Cortex of kidney (tissue), 1 donor: ENCODE measurements at places on chromosomes 4 and X.

- DNase-seq = no peak
Observed at GRCh38 chr4:187212446-187213080, 488.9 kb upstream of the FAT1 start.

DNA sequence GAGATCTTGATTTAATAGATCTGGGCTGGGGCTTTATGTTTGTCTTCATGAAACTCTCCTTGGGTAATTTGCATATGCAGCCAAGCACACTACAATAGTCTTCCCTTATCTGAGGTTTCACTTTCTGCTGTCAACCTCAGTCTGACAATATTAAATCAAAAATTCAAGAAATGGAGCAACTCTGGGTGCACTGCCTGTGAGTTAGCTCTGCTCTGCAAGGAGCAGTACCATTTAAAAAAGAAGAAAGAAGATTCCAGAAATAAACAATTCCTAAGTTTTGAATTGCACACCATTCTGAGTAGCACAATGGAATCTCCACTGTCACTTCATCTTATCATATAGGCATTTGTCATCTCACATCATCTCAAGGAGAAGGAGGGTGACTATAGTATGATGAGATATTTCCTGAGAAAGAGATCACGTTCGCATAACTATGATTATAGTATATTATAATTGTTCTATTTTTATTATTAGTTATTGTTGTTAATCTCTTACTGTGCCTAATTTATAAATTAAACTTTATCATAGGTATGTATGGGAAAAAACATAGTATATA, 9.4 kb downstream of the FNIP2 start:
- DNase-seq = no peak

- no peak for DNase-seq
Observed at GRCh38 chrX:153474718-153475117, 4.3 kb upstream of the HAUS7 start.

DNA sequence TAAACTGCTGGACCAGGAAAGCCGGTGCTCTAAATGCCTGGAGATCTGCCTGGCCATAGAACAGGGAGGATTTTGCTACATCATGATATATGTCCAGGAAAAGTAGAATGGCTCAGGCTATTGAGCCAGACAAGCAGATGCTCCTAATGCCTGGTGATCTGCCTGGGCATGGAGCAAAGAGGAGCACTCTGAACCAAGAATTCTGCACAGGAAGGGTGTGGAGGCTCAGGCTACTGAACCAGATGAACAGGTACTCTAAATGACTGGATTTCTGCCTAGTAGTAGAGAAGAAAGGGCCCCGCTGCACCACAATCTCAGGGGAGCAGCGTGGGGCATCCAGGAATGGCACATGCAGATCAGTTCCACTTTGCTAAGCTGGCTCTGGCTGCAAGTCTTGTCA, 607.9 kb downstream of the ANKRD50 start:
- DNase-seq = no peak

- DNase-seq = no peak
Observed at GRCh38 chr4:153062652-153063168, 126.6 kb downstream of the FHDC1 start.

- DNase-seq = no peak
Observed at GRCh38 chr4:24675721-24676389, 91.5 kb upstream of the DHX15 start.

- no peak for DNase-seq
Observed at GRCh38 chrX:40049084-40049641, 48.6 kb downstream of the BCOR start.

- DNase-seq = no peak
Observed at GRCh38 chr4:99625369-99625768, 32.3 kb downstream of the C4orf54 start.

DNA sequence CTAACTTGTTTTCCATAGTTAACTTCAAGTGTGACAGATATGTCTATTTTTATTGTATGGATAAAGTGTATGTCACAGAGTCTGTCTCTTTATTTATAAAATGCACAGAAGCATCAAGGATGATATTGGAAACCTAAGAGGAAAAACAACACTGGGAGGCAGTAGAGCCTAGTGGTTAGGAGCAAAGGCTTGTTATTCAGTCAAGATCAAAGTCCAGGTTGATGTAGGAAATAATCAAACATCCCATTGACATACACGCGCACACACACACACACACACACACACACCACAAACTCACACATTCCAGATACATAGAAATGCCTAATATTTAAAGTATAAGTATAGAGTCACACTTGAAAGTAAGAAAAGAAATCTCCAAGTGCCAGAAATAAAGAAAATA, 206.8 kb downstream of the CHRDL1 start:
- no peak for DNase-seq

DNA sequence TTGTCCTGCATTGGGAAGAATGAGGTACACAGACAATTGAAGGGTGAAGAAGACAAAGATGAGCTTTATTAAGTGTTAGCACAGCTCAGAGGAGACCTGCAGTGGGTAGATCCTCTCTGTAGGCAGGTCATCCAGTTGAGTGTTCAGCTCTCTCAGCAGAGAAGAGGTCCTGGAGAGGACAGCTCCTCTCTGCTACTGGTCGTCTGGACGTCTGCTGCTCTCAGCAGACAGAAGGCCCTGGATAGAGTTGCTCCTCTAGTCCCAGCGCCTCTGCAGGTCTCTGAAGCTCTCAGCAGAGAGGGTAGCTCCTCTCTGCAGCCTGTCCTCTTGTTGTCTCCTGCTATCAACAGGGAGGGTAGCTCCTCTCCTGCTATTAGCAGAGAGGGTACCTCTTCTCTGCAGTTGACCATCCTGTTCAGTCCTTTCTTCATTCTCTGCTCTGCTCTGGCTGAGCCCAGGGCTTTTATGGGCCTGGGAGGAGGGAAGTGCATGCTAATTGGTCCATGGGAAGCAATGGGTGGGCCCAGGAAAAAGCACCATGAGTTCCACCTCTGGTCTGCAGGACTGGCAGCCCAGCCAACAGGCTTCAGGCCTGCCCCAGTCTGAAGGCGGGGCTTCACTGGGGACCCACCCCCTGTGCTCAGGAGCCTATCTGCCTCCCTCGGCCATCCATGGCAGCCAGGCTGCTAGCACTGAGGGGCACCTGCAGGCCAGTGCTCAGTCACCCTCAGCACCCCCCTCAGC, 54.1 kb upstream of the IBSP start:
- no peak for DNase-seq

DNA sequence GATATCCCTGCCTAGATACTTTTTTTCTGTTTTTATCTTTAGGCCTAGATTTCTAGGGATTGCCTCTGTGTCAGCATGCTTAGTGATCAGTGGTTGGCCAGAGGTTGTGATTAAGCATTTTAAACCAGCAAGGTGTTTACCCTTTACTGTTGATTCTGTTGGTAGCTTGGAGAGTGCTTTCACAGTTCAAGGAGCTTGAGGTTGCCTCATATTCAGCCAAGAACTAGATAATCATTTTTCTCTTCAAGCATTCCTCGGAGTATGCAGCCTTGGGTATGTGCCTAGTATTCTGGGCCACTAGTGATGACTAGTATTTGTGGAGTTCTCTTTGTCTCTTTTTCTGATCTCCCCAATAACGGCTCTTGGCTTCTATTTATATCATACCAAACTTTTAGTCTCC, 20.4 kb downstream of the APOOL start:
- DNase-seq = no peak

DNA sequence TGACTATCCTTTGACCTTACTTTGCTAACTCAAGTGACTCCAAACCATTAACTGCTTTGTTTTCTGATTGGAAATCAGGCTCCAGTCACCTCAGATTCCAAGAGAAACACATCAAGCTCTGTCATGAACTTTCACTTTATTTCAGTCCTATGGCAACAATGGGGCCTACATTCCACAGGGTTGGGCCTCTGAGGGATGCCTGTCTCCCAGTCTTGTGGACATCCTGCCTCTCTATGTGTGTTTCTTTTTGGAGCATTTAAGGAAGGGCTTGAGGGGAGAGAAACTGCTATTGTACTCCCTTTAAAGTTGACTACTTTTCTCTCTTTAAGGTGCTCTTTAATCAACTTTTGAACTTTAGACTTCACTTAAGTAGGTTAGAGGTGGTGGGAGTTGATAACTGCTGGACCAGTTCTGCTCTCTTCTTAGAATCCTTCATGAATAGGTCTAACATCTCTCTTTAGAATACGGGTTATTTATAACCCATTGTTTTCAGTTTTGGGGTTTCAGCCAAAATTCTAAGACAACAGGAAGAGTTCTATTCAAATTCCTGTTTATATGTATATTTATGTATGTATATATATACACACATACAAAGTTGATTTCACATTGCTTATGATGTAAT, 274.3 kb upstream of the NR3C2 start:
- no peak for DNase-seq

GRCh38 chr4:169956091-169956843, 69.9 kb downstream of the MFAP3L start:
- DNase-seq = no peak

DNA sequence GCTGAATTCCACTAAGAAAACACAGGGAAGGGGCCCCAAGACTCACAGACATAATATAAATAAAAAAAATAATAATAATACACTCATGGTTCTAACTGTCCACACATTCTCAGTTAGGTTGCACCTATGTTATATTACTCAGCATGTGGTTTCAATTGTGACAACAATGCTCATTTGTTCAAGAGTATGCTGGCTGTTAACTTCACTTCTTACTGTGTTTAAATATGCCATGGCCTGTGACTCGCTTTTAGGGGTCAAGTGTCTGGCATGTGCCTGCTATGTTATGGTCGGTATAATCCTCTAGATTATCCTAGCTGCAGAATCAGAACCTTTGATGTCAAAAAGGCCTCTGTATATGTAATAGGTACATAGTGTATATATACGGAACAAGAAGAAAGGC, 324.8 kb upstream of the INTU start:
- no peak for DNase-seq

DNA sequence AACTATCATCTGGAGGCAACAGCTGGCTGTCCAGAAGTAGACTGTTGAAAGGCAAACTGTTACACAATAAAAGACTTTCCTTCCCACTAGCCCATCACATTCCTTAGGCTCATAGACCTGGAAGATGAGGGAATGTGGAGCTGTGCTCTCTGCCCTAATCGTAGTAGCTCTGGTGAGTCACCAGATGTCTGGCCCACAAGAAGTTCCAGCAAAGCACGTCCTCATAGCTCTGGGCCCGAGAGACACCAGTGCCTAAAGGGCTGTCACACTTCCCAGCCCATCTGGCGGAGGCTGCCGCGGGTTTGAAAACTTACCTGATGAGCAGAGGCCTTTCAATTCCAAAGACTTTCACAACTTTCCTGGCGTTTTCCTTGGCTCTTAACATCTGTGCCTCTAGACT, 81.7 kb upstream of the STOX2 start:
- no peak for DNase-seq

DNA sequence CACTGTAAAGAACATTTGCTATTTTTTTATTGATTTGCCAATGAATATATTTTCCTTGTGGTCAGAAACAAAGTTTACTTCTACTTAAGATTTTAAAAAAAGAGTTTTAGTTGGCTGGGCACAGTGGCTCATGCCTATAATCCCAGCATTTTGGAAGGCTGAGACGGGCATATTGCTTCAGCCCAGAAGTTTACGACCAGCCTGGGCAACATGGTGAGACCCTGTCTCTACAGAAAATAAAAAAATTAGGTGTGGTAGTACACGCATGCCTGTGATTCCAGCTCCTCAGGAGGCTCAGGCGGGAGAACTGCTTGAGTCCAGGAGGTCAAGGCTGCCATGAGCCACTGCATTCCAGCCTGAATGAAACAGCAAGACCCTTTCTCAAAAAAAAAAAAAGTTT, 36.8 kb downstream of the LRP2BP start:
- DNase-seq = no peak

- DNase-seq = no peak
Observed at GRCh38 chr4:24063731-24064130, 173.9 kb upstream of the PPARGC1A start.

DNA sequence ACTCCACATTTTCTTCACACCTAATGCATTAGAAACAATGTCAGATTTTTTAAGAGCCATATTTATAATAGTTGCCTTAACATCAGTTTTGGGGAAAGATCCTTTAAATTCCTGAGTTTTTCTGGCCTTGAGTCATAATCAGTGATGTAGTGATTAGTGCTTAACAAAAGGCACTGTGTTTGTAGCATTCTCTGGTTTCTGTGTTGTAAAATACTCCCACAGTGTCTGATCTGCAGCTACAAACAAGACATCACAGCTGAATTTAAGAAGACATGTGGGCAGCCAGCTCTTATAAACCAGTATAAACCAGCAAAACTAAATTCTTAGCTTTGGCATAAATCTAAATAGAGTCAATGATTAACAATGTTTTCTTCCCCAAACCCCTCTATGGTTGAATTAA, 233.8 kb downstream of the FSTL5 start:
- no peak for DNase-seq

DNA sequence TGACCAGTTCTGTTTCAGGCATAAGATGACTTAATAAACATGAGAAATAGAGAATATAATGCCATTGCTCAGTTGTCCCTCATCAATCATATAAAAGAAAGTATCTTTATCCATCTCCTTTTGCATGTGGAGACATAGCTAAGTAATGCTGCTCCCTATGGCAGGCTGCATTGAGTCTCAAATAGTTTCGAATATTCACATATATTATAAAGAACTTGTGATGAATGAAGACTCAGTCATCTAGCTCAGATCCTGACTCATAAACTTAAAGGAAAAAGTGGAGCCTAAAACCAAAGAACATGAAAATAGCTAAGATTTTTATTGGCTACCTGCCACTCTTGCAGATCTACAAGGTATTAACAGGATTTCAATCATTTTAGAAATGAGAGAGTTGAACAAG, 11.7 kb upstream of the TLL1 start:
- no peak for DNase-seq

DNA sequence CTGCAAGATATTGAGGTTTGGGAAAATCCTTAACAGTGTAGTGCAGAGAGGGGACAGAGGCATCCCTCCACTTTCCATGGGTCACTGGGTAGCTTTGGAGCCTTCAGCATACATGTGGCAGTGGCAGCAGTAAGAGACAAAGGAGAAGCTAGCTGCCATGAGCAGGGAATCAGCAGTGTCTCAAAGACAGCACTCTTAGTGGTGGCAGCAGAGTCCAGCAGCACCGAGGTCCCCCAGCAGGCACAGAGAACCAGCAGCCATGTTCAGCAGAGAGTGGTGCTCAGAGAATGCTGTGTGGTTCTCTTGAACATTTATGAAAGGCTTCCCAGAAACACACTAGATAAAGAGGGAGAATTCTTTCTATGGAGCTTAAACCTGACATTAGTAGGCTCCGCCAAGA, 308.5 kb downstream of the CENPC start:
- DNase-seq = no peak

GRCh38 chr4:188778905-188779304, 639.7 kb downstream of the TRIML1 start:
- no peak for DNase-seq

GRCh38 chr4:120052856-120053255, 13.8 kb downstream of the MAD2L1 start:
- DNase-seq = no peak

GRCh38 chr4:173538909-173539445, 8.9 kb upstream of the HAND2 start:
- no peak for DNase-seq
